Stimulated activated CD4-positive, alpha-beta T cell treated with anti-CD3 and anti-CD28 coated beads, TNF-alpha, amount 100 ng/mL, for 4 hours (primary cell): ENCODE measurements at places on chromosomes 2 and 18.

GRCh38 chr2:108605947-108606346 is 71.7 kb downstream of the LIMS1 start:
- no peak for DNase-seq

DNA sequence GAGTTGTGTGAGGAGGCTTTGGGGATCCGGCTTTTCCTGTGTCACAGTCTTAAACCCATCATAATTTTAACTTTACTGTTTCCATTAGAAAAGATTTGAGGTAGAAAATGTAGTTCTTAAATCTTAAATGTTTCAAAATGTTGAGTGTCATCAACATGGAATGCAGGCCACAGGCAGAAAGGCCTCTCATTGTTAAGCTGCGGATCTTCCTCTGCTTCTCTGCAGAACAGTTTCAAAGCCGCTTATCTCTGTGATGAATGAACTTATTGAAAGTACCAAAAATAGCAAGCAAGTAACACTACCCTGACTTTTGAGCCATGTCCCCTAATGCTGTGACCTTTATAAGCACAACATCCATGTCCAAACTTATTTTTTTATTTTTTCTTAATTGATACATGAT is 1645.8 kb downstream of the DPP10 start:
- no peak for DNase-seq

DNA sequence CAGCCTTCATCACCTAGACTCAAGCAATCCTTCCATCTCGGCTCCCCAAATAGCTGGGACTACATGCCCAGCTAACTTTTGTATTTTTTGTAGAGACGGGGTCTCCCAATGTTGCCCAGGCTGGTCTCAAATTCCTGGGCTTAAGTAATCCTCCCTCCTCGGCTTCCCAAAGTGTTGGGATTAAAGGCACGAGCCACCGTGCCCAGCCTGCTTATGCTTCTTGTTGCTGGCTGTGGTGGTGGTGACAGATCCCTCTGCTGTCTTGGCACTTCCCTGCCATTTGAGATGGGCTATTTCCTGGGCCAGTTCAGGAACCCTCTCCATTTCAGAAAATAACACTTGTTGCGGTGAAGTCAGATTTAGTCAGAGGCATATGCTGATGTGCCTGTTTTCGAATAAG is 28.8 kb downstream of the GATA6 start:
- DNase-seq = no peak

DNA sequence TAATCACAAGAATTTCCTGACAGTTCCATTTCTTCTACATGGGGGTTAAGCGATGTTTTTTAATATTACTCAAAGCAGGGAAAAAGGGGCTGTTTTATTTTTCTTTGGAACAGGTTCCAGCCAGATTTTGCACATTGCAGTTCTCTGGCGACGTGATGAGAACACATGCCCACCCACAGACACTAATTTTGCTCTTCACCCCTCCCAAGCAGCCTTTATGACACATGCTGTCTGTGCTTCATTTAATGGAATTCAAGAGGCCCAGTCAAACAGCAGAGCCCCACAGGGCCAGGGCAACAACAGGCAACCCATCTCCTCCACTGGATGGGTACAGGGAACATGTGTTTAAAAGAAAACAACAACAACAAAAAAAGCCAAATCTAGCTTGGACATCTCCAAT is 70.8 kb downstream of the SPRED2 start:
- DNase-seq = no peak

DNA sequence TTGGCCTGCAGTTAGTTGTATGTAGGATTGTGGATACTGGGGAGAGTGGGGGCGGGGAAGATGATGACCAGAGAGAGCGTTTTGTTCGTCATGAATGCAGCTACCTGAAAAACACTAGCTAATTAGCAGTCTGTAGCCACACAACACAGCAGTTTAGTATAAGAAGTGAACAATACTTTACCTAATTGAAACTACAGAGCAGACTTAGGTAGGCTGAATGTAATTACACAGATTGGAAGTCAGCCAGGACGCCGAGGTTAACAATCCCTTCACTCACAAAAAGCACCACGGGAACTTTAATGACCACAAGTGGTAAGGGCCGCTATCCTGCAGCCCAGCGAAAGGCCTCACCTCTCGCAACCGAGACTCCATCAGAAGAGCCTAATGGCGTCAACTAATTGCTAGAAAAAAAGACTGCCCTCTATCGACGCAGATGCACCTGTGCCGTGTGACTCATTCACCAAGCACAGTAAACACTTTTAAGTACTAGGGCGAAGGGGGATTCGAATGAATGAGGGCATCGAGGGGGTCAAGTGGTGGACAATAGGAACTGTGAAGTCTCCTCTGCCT is 591.0 kb downstream of the ARHGAP15 start:
- DNase-seq = no peak

DNA sequence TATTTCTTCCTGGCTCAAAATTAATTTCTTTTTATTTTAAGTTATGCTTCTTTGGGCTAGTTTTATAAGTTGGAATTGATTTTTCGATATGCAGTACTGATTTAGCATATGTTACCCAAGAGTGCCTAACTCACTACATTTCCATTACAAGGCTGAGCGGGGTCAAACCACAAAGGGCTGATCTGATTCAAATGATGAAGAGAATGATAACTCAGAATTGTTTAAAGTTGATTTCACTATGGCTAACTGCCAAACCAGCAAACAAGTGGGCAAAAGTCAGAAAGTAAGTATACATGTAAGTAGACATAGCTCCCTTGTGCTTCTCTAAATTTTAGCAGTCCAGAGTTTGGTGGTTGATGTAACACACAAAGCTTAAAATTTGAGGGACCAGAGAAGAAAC is 35.6 kb downstream of the RAD51AP2 start:
- DNase-seq = no peak

DNA sequence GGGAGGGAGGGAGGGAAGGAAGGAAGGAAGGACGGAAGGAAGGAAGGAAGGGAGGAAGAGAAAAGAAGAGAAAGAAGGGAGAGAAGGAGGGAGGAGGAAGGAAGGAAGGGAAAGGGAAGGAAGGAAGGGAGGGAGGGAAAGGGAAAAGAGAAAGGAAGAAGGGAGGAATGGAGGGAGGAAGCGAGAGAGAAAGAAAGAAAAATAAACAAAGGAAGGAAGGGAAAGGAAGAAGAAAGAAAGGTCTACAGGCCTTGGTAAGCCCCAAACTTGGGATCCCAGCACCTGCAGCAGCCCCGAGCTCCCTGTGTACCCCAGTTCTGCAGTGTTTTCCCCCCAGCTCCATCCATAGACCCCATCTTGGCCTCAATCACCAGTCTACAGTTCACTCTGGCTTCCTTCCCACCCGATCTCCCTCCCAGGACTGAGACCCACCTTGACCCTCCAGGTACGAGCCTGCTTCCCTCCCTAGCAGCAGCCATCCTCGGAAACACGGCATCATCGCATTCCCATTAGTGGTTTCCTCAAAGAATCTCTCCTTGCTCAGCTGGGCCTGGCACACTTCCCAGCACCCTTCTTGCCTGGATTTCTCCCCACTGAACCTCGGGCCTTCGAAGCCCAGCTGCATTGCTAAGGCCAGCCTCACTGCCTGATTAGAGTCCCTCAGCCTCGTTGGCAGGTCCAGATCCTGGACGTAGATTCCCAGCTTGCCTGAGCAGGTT is 46.1 kb upstream of the SH3BP4 start:
- no peak for DNase-seq

DNA sequence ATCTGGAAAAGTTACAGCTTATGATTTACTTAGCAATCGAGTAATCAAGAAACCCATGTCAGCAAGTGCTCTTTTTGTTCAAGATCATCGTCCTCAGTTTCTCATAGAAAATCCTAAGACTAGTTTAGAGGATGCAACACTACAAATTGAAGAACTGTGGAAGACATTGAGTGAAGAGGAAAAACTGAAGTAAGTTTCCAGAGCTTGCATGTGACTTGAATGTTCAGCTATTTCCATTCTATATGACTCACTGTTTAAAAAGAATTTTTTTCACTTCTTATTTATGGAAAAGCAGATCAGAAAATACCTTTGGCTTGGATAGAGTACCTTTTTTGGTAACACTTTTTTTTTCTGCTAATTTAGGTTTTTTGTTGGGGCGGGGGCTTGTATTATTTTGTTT is 70.7 kb downstream of the PMS1 start:
- DNase-seq = no peak

DNA sequence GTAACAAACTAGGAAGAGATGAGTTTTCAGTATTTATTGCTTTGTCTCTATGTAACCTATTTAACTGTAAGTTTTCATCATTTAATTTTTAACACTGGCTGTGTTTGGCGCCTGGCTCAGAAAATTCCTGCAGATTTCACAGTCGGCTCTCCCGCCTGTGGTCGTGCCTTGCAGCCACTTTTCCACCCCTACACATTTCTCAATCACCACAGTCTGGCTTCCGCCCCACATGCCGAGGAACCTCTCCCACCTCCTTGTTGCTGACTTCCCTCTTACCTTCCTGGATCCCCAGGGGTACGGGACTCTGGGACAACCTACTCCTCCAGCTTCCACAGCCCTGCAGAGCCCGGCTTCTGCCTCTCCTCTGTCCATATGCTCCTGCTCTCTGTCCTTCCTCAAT is 41.6 kb upstream of the MGAT4A start:
- no peak for DNase-seq

- DNase-seq = no peak
Observed at GRCh38 chr18:54269893-54270844, 852 bp downstream of the POLI start.

- DNase-seq = no peak
Observed at GRCh38 chr2:56077359-56077915, 106.4 kb upstream of the CCDC85A start.

GRCh38 chr2:3427272-3427671 is 47.8 kb downstream of the TRAPPC12 start:
- no peak for DNase-seq

GRCh38 chr2:150191349-150191748 is 296.1 kb downstream of the RND3 start:
- no peak for DNase-seq

GRCh38 chr18:43789234-43790000 is 512.1 kb upstream of the SYT4 start:
- no peak for DNase-seq

GRCh38 chr18:26746398-26746797 is 119.1 kb downstream of the AQP4 start:
- DNase-seq = no peak

- DNase-seq = no peak
Observed at GRCh38 chr2:156343096-156343939, 10.8 kb upstream of the NR4A2 start.

DNA sequence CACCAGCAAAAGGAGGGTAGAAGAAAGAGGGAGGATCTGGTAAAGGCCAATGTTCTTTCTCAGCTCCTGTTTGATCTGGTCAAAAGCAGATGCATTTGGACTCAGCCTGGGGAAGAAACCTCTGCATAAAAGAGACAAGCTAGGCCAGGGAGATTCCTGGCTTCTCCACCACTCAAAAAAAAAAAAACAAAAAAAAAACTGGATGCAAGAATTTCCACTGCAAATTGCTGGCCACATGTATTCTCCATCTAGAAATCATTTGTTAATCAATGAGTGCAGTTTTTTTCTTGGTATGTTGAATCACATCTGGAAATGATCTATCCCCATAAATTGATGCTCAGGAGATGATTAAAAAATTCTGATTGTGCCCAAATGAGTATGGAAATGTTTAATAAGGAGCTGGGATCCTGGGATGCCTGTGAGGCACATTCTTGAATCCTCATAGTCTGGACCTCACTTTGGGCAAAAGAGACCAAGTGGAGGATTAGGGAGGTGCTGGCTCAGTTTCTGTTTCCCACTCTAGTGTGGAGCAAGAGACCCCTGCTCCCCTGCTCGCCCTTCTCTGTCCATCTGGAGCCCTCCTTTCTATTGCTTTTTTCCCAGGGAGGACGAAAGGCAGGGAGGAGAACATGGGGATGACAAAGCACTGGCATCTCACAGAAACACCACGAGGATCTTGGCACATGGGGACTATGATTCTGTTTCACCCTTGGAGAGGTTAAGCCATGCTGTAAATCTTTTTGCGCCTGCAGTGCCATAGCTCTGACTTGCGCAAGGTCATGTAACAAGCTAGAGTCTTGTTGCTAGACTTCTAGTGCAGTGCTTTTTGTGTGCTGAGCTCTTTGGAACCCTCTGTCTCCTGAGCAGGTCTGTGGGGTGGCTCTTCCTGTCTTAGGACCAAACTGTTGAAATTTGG is 57.6 kb downstream of the APOB start:
- no peak for DNase-seq

- DNase-seq = no peak
Observed at GRCh38 chr2:113233593-113234550, 44.8 kb downstream of the PAX8 start.

DNA sequence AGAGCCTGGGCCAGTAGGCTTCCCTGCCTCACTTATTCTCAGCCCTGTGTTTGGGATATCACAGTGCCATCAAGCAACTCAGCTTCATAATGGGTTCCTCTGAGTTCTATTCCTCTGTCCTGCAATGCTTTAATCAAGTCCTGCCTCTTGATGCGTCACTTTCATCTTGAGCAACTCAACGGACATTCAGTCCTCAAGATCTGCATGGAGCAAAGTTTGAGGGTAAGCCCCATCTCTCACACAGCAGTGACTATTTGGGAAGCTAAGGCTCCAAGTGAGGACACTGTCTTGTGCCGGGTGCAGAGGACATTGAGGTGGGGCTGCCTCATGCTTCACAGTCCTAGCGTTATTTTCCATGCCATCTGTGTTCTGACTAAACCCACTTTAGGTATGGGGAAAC is 50.9 kb upstream of the PLB1 start:
- no peak for DNase-seq

- no peak for DNase-seq
Observed at GRCh38 chr2:30266051-30266621, 34.8 kb downstream of the LBH start.

- no peak for DNase-seq
Observed at GRCh38 chr18:79490626-79491041, 94.9 kb downstream of the NFATC1 start.

- DNase-seq = no peak
Observed at GRCh38 chr2:37858400-37858711, 66.7 kb upstream of the RMDN2 start.

GRCh38 chr2:168050377-168050776 is 197.0 kb downstream of the STK39 start:
- no peak for DNase-seq

DNA sequence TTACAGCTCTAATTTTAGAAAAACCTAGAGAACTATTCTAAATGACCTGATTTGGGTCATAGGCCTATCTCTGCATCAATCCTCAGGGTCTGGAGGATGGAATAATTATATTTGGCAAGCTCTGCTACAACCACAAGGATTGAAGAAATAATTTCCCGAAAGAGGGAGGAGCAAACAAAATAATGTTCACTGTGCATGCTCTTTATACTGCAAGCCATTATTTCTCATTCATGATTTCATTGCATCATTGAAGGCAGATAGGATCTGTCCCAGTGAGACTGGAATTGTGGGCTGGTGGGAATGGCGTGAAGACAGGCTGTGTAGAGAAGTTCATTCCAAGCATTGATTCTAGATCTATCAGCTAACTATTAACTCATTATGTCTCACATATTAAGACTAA is 12.7 kb upstream of the MAPRE2 start:
- DNase-seq = no peak

- no peak for DNase-seq
Observed at GRCh38 chr2:201633661-201634249, 9.5 kb downstream of the TMEM237 start.
